ENCODE measurements at places on chromosomes 1 and 21. TPM values are rescaled to one million over a fixed set of nuclear protein-coding genes. Genes with fewer than 3 reads are reported as not detected.

The DLGAP3 gene
- 0.07 TPM for polyA plus RNA-seq

The ALX3 gene
- not detected for polyA plus RNA-seq

The ADAM30 gene
- not detected for polyA plus RNA-seq

The TRPM2 gene
- polyA plus RNA-seq, result 7.2 TPM

The C1QA gene
- not detected for polyA plus RNA-seq

The NEGR1 gene
- polyA plus RNA-seq, result not detected

GRCh38 chr1:63651161-63651701 is 58.0 kb downstream of the PGM1 start:
- no peak for DNase-seq

DNA sequence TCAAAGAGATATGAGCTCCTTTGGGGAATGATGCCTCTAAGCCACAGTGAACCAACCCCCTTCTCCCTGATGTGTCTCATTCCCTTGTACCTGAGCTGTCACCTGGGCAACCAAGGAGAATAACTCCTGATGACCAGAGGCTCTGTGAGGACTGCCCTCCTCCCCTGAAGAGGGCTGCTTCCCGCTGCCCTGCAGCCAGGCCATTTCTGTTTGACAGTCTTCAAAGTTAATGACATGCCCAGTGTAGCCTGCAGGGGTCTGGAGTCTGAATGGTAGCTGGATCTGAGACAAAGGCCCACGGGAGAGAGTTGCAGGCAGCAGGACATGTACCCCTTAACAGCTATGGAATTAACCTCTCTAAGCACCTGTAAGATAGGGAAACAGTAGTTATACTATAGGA is 3.4 kb upstream of the SLFNL1 start:
- no peak for DNase-seq

DNA sequence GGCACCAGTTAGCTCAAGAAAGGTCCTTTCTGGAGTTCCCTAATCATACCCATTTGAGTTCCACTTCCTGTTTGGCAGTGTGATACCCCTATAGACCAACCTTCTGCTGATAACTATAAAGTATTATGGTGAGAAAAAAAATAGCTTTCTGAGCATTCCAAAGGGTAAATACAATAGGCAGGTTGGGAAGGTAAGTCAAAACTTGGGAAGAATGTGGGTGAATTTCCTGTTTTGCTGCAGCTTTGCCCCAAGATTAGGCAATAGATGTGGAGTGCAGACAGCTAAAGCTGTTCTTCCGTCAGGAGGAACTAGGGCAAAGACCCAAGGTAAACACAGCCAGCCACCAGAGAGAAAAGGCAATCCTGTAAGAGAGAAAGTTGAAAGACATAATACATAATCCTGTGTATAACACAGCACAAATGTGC is 49.9 kb upstream of the GUCA2A start:
- DNase-seq, result peak; percentile 33

- peak; percentile 60 for DNase-seq
These were observed 6.9 kb upstream of the SLC35D1 start for GRCh38 chr1:67060811-67061218.

GRCh38 chr1:43039228-43040055 is 80.8 kb upstream of the SLC2A1 start:
- DNase-seq, result no peak

DNA sequence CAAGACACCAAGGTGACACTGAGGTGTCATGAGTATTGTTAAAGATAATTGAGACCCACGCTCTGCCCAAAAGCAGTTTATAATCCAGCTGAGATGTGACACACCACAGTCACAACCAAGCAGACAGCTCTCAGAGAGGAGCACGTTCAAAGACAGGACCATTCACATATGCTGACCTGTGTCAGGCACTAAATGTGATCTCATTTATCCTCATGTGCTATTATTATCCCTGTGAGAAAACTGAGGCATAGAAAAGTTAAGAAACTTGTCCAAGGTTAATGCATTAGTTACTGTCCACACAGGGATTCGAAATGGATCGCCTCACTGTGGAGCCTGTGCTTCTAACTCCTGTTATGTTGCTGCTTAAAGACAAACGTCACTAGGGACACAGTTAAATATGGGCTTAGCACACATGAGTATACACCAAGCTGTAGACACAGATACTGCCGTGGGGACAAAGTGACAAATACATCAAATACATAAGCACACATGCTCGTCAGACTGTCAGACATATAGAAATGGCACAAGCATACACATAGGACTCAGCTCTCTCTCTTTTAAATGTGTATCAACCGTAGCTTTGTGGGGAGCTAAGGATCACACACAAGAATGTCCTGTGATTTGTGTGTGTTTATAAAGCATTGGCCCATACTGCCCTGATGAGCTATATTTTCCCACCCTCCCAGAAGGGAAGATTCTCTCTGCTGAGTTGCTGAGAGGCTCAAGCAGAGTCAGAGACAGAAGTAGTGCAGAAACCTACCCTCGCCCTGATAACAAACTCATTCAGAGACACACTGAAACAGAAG is 3.5 kb upstream of the IGSF8 start:
- no peak for DNase-seq

- no peak for DNase-seq
These were observed 35.1 kb downstream of the GNG4 start for GRCh38 chr1:235614442-235614954.

- no peak for DNase-seq
These were observed 29.6 kb upstream of the CADM3 start for GRCh38 chr1:159141584-159142390.

GRCh38 chr1:14994841-14995437 is 158.6 kb upstream of the TMEM51 start:
- no peak for DNase-seq

GRCh38 chr21:45780647-45781046 is 137.1 kb downstream of the PCBP3 start:
- no peak for DNase-seq

DNA sequence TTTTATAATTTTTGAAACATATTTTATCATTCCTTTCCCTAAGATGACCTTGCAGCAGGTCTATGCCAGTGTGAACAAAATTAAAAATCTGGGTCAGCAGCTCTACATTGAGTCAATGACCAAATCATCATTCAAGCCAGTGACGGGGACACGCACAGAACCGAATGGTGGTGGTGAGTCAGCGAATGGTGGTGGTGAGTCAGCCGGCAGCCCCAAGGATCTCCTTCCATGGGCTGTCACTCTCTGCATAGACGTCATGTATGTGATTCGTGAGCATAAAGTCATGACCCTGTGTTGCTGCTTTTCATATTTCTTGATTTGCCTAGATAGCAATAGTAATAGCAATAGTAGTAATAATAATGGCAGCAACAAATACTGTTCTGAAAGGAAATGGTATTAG is 26.3 kb downstream of the PER3 start:
- no peak for DNase-seq

DNA sequence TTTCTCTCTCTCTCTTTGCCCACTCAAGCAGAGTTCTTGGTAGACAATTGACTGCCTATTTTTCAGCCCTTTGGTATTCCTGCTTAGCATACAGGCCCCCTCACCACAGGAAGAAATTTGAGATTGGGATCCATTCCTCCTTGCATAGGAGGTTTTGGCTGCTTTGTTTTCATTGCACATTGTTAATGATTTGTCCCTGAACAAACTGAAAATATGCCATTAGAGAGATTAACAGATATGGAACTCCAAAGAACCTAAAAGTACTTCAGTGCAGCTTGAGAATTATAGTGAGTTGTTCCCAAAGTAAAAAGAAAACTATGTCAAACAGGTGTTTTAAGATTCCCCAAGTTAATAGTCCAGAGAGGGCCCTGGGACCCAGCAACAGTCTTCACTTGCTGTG is 200.0 kb downstream of the TTLL7 start:
- no peak for DNase-seq

GRCh38 chr1:66556161-66556611 is 22.2 kb downstream of the SGIP1 start:
- DNase-seq, result no peak

DNA sequence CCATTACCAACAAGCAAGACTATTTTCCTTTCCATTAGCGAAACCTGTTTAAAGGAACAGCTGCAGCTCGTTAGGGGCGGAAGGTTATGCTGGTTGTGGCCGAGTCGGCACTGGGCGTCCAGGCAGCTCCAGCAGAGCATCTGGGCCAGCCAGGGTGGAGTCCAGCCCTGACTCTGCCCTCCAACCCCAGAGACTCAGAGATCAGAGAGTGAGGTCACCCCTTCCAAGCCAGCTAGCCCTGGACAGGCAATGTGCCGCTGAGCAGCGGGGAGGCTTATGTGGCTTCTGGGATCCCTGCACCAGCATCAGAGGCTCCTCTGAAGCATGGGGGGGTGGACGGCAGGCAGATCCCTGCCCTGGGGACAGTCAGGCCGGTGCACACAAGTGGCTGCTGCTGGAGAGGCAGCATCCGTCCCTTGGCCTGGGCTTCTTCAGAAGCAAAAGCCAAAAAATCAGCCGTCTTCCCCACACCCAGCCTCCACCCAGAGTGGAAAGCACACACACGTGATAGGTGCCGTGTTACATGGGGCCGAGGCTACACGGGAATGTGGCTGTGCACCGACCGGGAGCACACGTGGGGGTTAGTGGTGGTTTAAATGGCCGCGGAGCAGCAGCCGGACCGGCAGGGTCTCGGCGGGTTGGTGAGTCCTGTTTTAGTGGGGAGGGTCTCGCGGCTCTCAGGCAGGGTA is 30.1 kb downstream of the SLC66A1 start:
- no peak for DNase-seq

GRCh38 chr1:1758692-1759455 is 19.4 kb downstream of the NADK start:
- peak; percentile 71 for DNase-seq

DNA sequence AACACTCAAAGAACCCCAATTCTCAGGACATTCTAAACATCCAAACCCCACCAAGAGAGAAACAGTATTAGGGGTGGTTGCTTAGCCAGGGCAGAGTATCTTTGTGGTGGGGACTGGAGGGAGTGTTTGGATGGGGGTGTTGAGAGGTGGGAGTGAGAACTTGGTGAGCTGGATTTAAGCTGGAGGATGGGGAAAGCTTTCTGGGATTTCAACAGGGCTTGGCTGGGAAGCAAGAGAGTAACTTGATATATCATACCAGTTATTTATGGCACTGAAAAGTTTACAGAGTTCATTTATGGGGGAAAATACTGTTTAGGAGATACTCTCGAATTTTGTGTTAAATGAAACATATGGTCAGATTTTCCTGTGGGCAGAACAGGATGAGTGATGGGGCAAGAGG is 6.8 kb upstream of the CNIH3 start:
- DNase-seq, result no peak

GRCh38 chr21:45148316-45148990 is 74.1 kb downstream of the ADARB1 start:
- DNase-seq, result no peak

DNA sequence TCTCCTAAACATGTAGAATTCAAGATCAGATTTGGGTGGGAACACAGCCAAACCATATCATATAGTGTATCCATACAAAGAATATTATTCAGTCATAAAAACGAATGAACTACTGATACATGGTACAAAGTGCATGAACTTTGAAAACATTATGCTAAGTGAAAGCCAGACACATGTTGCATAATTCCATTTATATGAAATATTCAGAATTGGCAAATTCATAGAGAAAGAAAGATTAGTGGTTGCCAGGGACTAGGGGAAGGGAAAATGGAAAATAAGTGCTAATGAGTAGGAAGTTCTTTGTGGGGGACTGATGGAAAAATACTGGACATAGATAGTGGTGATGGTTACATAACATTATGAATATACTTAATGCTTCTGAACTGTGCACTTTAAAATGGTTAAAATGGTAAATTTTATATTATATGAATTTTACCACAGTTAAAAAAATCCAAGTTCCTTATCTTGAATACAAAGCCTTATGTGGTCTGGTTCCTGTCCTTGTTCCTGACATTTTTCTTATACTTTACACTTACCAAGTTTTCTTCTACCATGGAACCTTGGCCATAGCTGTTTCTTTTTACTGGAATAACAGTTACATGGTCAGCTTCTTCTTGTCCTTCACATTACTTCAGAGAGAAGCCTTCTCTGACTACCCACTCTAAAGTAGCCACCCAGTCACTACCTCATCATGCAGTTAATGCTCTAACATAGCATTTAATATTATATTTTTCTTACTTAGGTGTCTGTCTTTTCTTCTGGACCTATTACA is 64.0 kb downstream of the CCDC18 start:
- no peak for DNase-seq

- DNase-seq, result no peak
These were observed 9.2 kb downstream of the PDZK1IP1 start for GRCh38 chr1:47180603-47181094.

GRCh38 chr1:12548279-12548972 is 69.6 kb downstream of the DHRS3 start:
- DNase-seq, result no peak

DNA sequence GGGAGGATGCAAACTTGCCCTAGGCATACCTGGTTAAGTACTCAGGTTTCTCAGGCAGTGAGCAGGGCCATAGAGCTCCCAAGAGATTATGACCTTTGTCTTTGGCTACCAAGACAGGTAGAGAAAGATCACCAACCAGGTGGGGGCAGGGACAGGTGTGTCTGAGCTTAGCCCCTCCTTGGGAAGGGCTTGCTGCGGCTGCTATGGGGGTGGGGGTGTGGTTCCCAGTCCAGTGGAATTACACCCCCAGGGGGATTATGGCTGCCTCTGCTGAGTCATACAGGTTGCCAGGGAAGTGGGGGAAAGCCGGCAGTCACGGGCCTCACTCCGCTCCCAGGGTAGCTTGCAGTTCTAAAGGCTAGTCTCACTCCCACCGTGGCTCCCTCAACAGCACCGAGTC is 65.2 kb upstream of the FAM163A start:
- DNase-seq, result no peak

DNA sequence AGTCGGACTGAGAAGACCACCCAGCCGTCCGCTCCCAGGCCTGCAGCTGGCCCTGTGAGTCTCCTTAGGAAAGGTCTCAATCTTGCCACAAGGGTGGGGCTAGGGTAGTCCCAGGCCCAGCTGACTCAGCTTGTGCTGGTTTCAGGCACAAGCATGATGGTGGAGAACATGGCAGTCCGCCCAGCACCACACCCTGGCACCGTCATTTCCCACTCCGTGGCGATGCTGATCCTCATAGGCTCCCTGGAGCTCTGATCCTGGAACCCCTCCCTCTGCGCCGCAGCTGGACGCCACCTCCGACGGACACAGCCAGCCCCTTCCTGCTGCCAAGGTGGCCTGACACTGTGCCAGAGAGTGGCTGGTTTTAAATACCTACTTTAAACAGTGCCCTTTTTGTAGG is 10.7 kb downstream of the TMEM81 start:
- no peak for DNase-seq

DNA sequence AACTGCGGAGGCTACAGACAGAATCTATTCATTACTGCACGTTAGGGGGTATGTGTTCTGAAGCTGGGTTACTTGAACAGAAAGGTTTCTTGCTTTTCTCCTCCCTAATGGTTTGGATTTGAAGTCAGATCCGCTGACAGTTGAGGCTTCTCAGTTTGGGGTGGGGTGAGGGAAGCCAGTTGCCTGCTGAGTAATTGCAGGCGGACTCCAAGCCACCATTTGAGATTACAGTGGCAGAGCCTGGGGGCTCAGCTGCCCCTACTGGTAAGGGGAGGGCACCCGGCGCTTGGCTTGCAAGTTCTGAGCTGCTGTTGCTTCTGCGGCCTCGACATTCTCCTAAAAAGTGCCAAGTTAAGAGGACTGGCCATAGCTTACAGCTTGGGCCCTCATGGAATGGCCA is 2.0 kb downstream of the GRHL3 start:
- DNase-seq, result no peak

GRCh38 chr1:34800214-34800613 is 7.4 kb downstream of the GJA4 start:
- DNase-seq, result no peak
